Left lung (tissue), 14 donors: ENCODE measurements at places on chromosomes 1 and 21. TPM values are rescaled to one million over a fixed set of nuclear protein-coding genes. Genes with fewer than 3 reads are reported as not detected.

ATP6V1G3 gene
- not detected for polyA plus RNA-seq

ADAMTS1 gene
- 139 TPM for polyA plus RNA-seq

DNA sequence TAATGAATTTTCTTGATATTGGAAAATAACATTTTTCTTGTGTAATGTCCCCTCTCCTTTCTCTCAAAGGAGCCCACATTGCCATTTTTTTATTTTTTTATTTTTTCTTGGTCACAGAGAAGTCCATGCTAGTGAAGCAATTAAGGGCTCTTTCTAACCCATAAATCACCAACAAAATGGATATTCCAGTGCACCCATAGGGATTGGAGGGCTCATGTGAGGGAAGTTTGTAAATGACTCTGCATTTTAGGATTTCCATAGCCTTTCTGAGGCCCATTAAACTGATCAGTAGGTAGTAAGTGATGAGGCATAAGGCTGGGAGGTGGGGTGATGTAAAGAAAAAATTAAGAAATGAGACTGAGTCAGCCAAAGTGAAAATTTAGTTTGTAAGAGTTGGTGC is 55.9 kb upstream of the JAK1 start:
- DNase-seq, result no peak

GRCh38 chr1:82565146-82565545 is 764.4 kb downstream of the ADGRL2 start:
- DNase-seq, result no peak

DNA sequence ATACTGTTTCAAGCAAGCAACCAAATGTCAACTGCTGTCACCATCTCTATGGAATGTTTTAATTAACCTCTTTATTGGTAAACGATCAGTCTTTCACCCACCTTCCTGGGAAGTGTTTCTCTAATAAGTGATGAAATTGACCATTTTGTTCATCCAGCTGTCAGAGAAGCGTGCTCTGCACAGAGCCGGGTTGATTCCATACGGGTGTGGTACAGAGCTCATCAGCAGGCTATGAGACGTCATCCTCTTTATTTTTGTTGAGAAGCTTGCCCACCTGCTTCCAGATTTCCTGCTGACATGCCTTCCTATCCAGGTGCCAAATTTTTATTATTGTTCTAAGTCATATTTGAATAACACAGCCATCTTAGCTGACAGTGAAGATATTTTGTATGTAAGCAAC is 482.5 kb downstream of the RWDD3 start:
- DNase-seq, result no peak

- DNase-seq, result peak; percentile 36
Observed at GRCh38 chr1:52662645-52663313, 29.8 kb downstream of the SHISAL2A start.
